COLO829 (cell line): ENCODE measurements at places on chromosomes 5 and 9.

GRCh38 chr9:120876842-120877240, at the start of gene PHF19:
Gene PHF19, minus strand, starts transcription at chr9:120877188. Its CDS starts 2,447 bp downstream, at chr9:120874741.
- DNase-seq, result peak; percentile 42

DNA sequence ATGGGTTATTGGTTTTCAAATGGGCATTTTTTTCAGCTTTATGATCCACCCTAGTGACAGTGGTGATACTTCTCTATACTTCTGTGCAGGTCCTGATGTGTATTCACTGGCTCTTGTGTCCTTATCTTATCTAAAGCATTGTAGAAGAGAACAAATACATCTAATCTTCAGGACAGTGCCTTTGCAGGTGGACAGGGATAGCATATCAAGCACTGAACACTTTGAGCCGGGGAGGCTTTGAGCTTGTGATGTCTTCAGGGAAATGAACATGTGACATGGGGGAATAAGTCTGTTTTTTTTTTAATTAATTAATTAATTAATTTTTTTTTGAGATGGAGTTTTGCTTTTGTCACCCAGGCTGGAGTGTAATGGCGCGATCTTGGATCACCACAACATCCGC, 115.5 kb upstream of the KLF4 start:
- no peak for DNase-seq

GRCh38 chr5:113693701-113694100, 180.2 kb downstream of the YTHDC2 start:
- DNase-seq, result no peak

DNA sequence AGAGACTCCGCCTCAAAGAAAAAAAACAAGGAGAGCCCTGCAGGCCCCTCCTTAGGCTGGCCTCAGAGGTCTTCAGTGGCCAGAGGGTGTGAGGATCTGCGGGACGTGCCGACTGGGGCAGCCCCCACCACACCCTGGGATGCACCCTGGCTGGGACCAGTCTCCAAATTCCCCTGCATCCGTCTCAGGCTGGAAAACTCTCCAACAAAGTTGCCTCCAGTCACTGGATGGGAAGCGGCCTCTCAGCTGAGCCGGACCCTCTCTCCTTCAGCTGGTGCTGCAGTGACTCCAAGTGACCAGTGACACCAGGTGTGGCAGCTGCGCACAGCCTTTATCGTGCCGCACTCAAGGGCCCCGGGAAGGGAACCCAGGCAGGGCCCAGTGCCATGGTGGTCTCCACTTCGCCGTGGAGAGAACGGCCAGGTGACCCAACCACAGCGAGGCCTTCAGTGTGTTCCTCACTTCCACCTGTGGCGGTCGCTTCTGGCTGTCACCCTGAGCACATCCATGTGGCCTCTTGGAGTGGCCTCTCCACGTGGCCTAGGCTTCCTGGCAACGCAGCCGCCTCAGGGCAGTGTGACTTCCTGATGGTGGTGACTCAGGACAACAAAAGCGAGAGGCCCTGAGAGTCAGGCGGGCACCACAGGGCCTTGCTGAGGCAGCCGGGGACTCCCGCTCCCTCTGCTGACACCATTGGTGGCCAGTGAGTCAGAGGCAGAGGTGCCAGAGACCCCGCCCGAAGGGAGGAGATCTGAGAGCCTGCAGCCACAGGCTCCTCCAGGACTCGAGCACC, 19.3 kb upstream of the CAMSAP1 start:
- DNase-seq, result peak; percentile 77
